CD14-positive monocyte (primary cell): ENCODE measurements at places on chromosomes 7 and 10.

DNA sequence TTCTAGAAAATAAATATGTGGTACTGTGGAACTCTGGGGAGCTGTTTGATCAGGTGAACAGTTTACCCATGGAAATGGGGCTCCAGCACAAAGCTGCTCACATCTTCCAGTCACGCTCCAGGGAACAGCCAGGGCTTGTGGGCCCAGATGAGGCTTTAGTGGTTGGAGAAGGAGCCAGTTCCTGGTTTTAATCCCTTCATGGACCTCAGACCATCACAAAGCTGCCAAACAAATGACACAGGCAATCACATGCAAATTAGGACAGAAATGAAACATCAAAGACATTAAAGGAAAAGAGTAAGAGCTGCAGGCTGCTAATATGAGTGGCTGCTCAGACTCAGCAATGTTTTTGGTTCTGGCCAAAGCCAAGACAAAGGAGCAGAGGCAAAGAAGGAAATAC, 2.2 kb upstream of the ATP6V0E2 start:
- no peak for DNase-seq
- no peak overlapping the region for H3K4me3 ChIP-seq
- H3K27ac ChIP-seq: no peak overlapping the region
- peaks cover 26% of the 10 kb centered on the region for H3K4me1 ChIP-seq
- H3K27me3 ChIP-seq: peaks cover 2% of the 10 kb centered on the region
- H3K36me3 ChIP-seq: no peaks in the 10 kb centered on the region

GRCh38 chr7:66957595-66958290, 36.7 kb downstream of the TMEM248 start:
- no peaks in the 10 kb centered on the region for H3K4me1 ChIP-seq
- DNase-seq: no peak
- no peak overlapping the region for H3K4me3 ChIP-seq
- H3K27ac ChIP-seq: no peak overlapping the region
- peaks cover 76% of the 10 kb centered on the region for H3K36me3 ChIP-seq
- H3K27me3 ChIP-seq: no peaks in the 10 kb centered on the region

- H3K4me3 ChIP-seq: no peak overlapping the region
- no peak overlapping the region for H3K27ac ChIP-seq
- no peaks in the 10 kb centered on the region for H3K36me3 ChIP-seq
- DNase-seq: no peak
- H3K27me3 ChIP-seq: no peaks in the 10 kb centered on the region
- H3K4me1 ChIP-seq: no peaks in the 10 kb centered on the region
These were observed 736.0 kb upstream of the AUTS2 start for GRCh38 chr7:68862261-68862660.

DNA sequence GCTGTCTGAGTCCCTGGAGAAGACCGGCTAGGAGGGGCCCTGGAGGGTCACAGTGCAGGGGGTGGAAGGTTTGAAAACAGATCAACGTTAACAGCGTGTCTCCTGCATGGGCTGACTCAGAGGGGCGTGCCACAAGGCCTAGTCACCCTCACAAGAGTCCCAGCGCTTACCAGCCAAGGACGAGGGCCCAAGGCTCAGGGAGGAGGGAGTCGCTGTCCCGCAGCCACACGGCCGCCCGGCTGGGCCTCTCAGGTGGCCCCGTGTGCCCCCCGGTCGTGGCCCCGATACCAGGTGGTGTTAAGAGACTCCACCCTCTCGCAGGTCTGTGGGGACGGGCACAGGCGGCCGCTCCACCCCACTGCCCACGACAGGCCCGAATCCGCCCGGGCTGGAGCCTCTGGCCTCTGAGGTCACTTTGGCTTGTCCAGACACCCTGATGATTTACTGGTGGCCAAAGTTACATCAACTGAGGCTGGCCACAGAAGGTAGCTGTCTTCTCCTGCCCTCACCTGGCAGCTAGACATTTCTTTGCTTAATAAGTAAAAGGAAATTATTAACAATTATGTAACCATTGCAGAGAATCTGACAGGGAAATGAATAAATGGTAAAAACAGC, 34.0 kb downstream of the FAM20C start:
- H3K4me3 ChIP-seq: no peak overlapping the region
- no peaks in the 10 kb centered on the region for H3K4me1 ChIP-seq
- H3K27ac ChIP-seq: no peak overlapping the region
- no peaks in the 10 kb centered on the region for H3K27me3 ChIP-seq
- peaks cover 42% of the 10 kb centered on the region for H3K36me3 ChIP-seq
- no peak for DNase-seq

- H3K4me1 ChIP-seq: no peaks in the 10 kb centered on the region
- H3K4me3 ChIP-seq: no peak overlapping the region
- H3K36me3 ChIP-seq: peaks cover 26% of the 10 kb centered on the region
These were observed 115.5 kb downstream of the PHTF2 start for GRCh38 chr7:77913977-77914607.

- H3K4me1 ChIP-seq: peaks cover 13% of the 10 kb centered on the region
- H3K4me3 ChIP-seq: no peak overlapping the region
- H3K36me3 ChIP-seq: peaks cover 13% of the 10 kb centered on the region
- no peak overlapping the region for H3K27ac ChIP-seq
These were observed 25.5 kb downstream of the C1GALT1 start for GRCh38 chr7:7207876-7208275.

DNA sequence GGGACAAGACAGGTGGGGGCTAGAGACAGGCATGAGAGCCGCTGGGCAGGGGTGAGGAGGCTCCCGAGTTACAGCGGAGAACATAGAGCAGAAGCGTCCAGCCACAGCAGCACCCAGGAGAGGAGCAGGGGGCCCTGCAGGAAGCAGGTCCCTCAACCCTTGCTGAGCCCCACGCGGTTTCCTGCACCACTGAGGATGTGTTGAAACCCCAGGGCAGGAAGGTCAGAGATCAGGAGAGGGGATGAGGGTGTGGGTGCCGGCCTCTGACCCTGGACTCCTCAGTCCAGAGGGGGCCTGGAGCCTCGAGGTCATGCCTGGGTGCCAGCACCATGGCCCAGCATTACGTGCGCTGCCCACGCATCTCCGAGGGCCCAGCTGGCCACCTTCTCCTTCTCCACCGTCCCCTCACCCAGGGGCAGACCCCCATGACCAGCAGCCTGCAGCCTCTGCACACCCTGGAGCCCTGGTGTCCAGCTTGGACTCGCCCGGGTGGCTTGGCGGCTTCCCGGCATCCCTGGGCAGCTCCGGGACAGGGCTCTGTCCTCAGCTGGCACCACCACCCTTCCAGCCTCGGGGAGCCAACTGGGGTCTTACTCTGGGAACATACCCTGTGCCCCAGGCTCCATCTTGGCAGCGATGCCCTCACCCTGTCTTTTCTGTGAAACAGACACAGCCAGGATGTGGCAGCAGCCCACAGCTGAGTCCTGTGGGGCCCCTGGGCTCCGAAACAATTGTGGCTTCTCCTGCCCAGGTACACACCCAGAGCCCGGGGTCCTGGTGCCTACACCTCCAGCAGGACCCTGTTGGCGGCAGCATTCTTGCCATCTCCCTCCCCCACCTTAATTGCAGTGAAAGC, 52.0 kb downstream of the STK32C start:
- H3K27me3 ChIP-seq: no peaks in the 10 kb centered on the region
- peaks cover 18% of the 10 kb centered on the region for H3K4me1 ChIP-seq
- H3K4me3 ChIP-seq: no peak overlapping the region
- DNase-seq: no peak

- H3K36me3 ChIP-seq: no peaks in the 10 kb centered on the region
- H3K27me3 ChIP-seq: no peaks in the 10 kb centered on the region
- H3K4me1 ChIP-seq: no peaks in the 10 kb centered on the region
- no peak for DNase-seq
These were observed 362.8 kb downstream of the INHBA start for GRCh38 chr7:41339913-41340676.

GRCh38 chr10:33336582-33337325, 2.3 kb upstream of the NRP1 start:
- H3K4me3 ChIP-seq: peak overlapping the region; percentile 79
- peaks cover 40% of the 10 kb centered on the region for H3K27me3 ChIP-seq
- H3K36me3 ChIP-seq: no peaks in the 10 kb centered on the region
- peaks cover 38% of the 10 kb centered on the region for H3K4me1 ChIP-seq
- no peak overlapping the region for H3K27ac ChIP-seq

GRCh38 chr10:50575477-50576244, 48.1 kb downstream of the SGMS1 start:
- H3K4me3 ChIP-seq: no peak overlapping the region
- H3K27ac ChIP-seq: no peak overlapping the region
- no peaks in the 10 kb centered on the region for H3K36me3 ChIP-seq
- no peaks in the 10 kb centered on the region for H3K27me3 ChIP-seq
- no peak for DNase-seq

- H3K27ac ChIP-seq: no peak overlapping the region
- H3K27me3 ChIP-seq: peaks cover 41% of the 10 kb centered on the region
These were observed 3.4 kb downstream of the CAV1 start for GRCh38 chr7:116528008-116528789.

DNA sequence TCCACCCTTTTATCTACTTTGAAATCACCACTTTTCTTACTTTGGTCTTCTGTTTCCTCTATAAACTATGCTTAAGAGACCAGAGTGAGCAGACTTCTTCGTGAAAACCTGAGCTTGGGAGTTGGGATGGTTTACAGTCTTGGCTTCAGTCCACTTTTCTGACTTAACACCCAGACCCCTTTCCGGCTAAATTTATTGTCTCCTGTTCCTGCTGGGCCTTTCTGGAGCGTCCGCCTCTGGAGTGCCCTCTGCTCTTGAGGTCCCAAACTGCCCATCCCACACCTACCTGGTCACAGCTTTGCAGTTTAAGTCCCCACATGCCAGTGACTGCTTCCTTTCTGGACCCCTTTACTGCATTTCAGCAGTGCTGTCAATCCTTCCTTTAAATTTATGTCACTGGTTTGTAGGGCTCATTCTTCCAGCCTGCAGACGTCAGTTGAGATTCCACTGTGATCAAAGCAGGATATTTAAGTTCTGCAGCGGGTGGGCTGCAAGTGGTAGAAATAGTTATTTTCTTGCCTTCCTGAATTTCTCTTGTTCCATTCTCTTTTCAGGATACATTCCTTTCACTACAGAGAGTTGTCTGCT, 80.3 kb downstream of the KAT6B start:
- no peaks in the 10 kb centered on the region for H3K27me3 ChIP-seq
- H3K27ac ChIP-seq: no peak overlapping the region
- DNase-seq: no peak
- no peak overlapping the region for H3K4me3 ChIP-seq
- H3K36me3 ChIP-seq: no peaks in the 10 kb centered on the region
- H3K4me1 ChIP-seq: no peaks in the 10 kb centered on the region

- no peaks in the 10 kb centered on the region for H3K4me1 ChIP-seq
- H3K27ac ChIP-seq: no peak overlapping the region
- no peaks in the 10 kb centered on the region for H3K36me3 ChIP-seq
- no peaks in the 10 kb centered on the region for H3K27me3 ChIP-seq
- no peak for DNase-seq
These were observed 287.9 kb upstream of the NEBL start for GRCh38 chr10:21184984-21185383.

DNA sequence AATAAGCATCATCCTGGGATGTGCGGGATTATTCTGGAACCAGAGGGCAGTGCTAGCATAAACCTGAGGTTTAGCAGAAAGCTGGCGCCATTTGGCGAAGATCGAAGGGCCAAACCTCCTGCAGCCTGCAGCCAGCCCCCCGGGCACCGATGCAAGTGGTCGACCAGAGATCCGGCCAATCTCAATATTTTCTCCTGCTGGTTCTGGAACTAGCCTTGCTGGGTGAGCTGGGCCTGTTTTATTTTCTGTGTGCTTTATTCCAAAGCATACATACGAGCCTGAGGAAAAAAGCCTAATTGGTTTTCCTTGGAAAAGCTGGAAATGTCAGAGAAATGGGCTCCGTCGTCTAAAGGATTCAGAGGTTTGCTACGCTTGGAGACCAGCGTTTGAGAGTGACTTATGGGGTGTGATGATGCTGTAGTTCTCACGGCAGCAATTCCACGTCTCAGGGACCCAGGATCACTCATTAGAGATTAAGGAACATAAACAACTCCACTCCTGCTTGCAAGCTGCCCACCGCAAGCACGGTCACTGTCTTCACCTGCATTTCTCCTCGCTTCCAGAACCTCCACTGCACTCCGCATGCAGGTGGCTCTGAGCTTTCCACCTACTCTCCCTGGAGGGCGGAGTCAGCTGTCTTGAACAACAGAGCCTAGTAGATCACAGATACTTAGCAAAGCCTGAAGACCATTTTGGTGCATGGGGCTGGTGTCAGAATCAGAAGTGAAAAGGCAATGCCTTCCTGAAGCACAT, 60.2 kb downstream of the PRKAG2 start:
- peaks cover 3% of the 10 kb centered on the region for H3K36me3 ChIP-seq
- H3K27ac ChIP-seq: no peak overlapping the region
- no peaks in the 10 kb centered on the region for H3K27me3 ChIP-seq
- no peaks in the 10 kb centered on the region for H3K4me1 ChIP-seq
- no peak for DNase-seq

DNA sequence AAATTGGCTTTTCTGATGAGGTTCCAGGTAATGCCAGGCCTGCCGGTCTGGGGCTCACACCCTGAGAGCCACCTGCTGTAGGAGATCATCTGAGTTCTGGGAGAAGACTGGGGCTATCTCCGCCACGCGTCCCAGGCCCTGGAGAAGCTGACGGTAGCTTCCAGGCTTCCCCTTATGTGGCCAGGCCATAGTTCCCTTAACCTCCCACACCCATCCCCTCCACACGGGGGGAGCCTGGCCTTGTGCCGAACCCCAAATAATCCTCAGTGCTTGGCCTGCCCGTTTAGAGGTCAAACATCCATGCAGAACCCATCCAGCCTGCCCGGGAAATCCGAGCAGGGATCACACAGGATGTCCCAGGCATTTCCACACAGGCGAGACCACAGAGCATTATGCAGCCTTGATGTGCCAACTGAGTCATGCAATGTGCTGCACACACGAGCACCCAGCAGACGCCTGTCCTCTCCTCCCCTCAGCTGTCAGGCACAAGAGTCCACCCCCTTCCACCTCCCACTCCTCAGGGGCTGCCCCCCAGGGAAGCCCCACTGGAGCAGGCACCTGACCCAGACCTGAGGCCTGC, 176.2 kb downstream of the PRKAG2 start:
- peaks cover 12% of the 10 kb centered on the region for H3K4me1 ChIP-seq
- H3K27ac ChIP-seq: no peak overlapping the region
- H3K27me3 ChIP-seq: no peaks in the 10 kb centered on the region
- no peak overlapping the region for H3K4me3 ChIP-seq

- H3K36me3 ChIP-seq: no peaks in the 10 kb centered on the region
- DNase-seq: no peak
- H3K27me3 ChIP-seq: no peaks in the 10 kb centered on the region
- no peak overlapping the region for H3K4me3 ChIP-seq
- H3K27ac ChIP-seq: no peak overlapping the region
These were observed 195.0 kb downstream of the MTERF1 start for GRCh38 chr7:91685544-91685943.

GRCh38 chr7:68258609-68259008, 1262.0 kb downstream of the TYW1 start:
- no peak overlapping the region for H3K4me3 ChIP-seq
- DNase-seq: no peak
- H3K36me3 ChIP-seq: no peaks in the 10 kb centered on the region
- no peaks in the 10 kb centered on the region for H3K27me3 ChIP-seq

DNA sequence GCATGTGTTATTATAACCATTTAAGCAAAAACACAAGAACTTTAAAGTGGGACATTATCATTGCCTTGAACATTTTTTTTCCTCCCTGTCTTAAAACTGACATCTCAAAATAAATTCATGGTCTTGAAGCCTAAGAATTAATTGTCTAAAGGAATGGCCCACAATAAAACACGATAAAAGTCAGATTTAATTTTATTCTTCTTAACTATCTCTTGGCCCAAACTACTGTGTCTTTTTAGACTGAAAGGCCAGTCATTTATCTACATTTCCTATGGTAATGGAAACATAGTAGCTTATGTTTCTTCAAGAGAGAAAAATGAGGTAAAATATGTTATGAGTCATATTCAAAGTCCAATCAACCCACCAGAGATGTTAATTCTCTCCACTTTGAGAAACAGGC, 24.4 kb upstream of the ETV1 start:
- no peaks in the 10 kb centered on the region for H3K36me3 ChIP-seq
- no peak overlapping the region for H3K27ac ChIP-seq
- H3K4me1 ChIP-seq: no peaks in the 10 kb centered on the region
- no peaks in the 10 kb centered on the region for H3K27me3 ChIP-seq
